ENCODE measurements at places on chromosomes 12 and 14.

GRCh38 chr12:6461401-6462233 lies 8.9 kb downstream of the VAMP1 start:
- peak; percentile 66 for DNase-seq

DNA sequence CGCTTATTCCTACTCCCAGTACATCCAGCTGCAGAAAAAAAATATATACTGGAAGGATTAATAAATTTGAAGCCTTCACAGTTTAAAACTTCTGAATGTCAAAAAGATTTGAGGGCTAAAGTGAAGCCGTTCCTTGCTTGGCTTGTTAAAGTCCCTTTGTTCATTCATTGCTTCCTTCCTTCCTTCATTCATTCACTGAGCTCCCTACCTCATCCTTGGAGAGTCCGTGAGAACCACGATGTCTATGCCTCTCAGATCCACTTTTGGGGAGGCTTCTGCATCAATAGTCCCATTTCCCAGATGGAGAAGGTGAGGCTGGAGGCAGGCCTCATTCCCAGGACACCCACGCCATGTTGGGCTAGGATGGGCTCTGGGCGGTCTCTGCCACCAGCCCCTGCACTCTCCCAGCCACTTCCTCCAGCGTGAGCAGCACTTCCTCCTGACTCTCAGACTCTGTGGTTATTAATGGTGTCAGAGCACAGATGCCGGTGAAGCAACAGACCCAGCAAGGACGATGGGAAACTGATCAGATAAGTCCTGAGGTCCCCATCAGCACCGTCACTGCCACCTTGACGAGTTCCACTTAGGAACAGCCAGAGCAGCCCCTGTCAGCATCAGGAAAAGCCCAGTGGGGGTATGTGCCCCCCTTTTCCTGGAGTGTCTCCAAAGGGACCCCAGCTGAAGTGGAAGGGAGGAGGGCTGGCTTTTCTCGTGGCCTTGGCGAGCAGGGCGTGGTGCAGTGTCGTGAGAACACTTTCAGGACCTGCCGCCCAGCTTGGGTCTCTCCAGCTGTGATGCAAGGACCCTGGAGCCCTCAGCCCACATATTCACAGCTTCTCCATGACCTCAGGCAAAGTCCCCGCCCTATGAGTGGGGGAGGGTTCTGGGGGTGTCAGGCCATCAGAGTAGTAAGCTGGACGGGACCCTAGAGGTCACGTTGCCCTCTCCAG lies 21.2 kb downstream of the ASB2 start:
- peak; percentile 17 for DNase-seq

- no peak for DNase-seq
Measured at GRCh38 chr14:30355431-30355913, 203.5 kb upstream of the G2E3 start.

GRCh38 chr12:1716215-1716862 lies 25.5 kb downstream of the ADIPOR2 start:
- no peak for DNase-seq

DNA sequence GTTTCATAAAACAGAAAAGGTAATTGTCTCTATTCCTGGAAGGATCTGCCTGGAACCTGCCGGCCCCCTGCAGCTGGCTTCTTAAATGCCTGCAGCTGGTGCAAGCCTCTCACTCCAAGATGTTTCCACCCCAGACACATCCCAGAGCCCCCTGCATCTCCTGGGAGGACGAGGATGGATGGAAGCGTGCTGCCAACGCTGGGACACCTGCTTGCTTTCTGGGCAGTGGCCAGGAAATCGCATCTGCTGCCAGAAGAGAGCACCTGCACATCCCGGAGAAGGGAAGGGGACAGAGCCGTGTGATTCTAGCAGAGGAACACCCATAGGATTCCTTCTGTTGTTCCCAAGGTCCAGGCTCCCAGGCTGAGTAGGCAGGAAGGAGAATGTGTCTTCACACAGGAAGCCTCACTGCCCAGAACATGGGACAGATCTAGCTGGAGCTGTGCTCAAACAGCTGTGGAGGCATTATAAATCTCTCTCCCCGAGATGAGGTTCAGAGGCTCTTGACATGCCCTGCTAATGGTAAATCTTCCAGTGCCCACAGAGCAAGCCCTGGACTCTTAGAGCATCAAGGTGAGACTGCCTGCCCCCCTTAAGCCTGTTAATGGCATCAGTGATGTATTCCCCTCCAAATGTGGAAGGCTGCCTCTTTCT lies 138.8 kb upstream of the MAP1LC3B2 start:
- no peak for DNase-seq

- DNase-seq = no peak
Measured at GRCh38 chr14:98956181-98956580, 315.8 kb downstream of the BCL11B start.

- no peak for DNase-seq
Measured at GRCh38 chr14:90938615-90939014, 121.8 kb downstream of the RPS6KA5 start.

DNA sequence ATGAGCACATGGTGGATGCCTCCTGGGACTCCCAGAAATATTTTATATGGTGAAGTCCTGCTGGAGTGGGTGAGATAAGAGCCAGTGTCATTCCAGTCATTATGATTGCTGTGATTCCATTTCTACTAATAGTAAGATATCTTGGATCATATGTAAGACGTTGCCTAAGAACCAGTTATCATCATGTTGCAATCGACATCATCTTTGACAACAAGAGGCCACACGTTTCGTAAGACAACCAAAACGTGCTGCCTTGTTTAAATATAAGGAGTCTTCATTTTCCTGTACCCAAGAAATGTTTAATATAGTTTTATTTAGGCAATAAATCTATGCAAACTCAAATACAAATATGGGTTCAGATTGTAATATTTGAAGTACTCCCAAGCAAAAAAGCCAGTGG lies 58.4 kb downstream of the SPTSSA start:
- no peak for DNase-seq

- no peak for DNase-seq
Measured at GRCh38 chr12:55823419-55823818, 5.6 kb downstream of the ORMDL2 start.

- DNase-seq = no peak
Measured at GRCh38 chr14:101032433-101032832, 128.9 kb upstream of the RTL1 start.

- DNase-seq = no peak
Measured at GRCh38 chr12:118984161-118984943, 3.0 kb downstream of the SRRM4 start.

- DNase-seq = no peak
Measured at GRCh38 chr12:88572781-88573549, 7.3 kb downstream of the KITLG start.

DNA sequence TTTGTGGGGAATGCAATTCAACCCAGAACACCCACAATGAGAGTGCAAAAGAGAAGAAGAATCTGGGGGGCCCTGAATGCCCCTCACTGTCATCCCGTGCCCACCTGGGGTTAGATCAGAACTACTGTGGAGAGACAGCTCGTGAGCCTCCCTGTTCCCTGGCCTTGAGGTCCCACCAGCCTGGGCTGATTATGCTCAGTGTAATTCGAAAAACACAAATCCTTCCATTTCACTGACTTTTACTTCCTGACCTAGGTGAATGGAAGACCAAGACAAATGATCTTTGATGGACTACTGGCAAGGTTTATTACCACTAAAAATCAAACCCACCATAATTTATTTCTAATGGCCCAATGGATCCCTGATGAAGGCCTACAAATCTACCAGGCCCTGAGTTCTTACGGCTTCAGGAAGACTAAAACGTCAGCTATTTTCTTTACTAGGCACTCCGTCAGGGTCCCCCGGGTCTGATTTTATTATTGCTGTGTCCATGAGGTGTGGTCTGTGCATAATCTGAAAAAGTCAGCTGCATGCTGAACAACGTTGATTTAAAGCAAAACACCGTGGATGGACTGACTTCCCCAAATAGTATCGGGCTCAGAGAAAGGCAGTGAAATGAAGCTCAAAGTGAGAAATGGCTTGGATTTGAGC lies 44.9 kb upstream of the RMST start:
- no peak for DNase-seq

DNA sequence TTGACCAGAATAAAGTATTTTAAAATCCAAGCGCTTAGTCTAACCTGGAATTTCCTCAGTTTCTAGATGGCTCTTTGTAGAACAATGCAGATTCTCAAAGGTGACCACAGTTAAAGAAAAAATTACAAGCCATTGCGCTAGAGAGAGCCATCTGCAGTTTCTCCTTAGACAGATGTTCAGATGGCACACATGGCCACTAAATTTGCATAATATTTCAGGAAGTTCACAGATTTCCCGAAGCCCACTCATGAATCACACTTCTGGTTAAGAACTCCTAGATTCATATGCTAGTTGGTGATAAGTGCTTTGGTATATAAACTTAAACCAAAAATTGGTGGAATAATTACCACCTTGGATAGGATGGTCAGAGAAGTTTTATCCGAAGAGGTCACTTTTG lies 749 bp downstream of the AKAP3 start:
- no peak for DNase-seq

DNA sequence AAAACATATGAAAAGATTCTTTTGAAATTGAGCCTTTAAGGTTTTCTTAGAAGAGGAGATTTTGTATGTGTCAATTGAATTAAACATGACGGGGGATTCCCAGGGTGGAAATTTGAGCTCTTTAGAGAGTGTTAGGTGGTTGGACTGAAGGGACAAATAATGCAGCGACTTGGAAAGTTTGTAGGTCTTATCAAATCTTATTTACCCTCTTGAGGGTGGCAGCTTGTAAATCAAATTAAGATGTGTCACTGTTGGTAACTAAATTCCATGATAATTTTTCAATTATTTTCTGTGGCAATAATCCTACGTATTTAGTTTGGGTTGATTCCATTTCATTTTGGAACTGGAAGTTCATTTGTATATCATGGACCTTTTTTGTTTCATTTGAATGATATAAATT lies 33.7 kb upstream of the LRIG3 start:
- no peak for DNase-seq

DNA sequence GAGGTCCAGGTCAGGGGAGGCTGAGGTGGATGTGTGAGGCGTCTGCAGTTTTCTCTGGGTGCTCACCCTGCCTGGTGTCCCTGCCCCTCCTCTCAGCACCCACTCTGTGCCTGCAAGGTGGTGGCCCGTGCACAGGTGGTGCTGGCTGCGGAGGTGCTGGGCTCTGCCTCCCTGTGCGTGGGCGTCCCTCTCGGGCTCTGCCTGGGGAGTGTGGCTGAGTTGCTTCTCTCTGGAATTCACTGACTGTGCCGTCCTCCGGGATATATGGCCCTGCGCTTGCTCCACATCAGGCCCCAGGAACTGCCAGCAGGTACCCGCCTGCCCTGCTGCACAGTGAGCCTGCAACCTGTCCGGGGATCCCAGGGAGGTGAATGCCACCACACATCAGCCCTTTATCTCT lies 379.1 kb downstream of the TMEM121 start:
- DNase-seq = no peak

GRCh38 chr12:4133636-4134447 lies 139.7 kb upstream of the CCND2 start:
- no peak for DNase-seq

DNA sequence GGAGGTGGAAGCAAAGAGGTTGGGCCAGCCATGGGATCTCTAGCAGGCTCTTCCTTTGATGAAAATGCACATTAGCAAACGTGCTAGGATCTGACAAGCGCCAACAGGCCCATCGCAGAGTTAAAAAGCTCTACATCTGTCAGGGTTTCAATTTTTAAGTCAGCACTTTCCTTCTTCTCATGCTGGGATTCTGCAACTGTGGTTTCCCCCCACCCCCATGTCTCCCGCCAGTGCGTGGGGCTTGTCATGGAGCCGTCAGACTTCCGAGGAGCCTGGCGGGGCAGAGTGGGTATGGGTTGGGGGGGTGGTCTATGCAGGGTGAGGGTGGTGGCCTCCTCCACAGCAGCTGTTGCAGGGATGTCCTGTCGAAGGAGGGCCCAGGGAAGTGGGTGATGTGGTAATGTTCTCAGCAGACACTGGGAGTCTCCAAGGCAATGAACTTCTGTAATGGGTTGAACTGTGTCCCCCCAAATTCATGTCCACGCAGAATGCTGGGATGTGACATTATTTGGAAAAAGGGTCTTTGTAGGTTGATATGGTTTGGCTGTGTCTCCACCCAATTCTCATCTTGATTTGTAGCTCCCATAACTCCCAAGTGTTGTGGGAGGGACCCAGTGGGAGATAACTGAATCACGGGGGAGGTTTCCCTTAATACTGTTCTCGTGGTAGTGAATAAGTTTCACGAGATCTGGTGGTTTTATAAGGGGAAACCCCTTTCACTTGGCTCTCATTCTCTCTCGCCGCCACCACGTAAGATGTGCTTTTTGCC lies 115.2 kb upstream of the MAP1LC3B2 start:
- no peak for DNase-seq

GRCh38 chr12:14394317-14395073 lies 29.0 kb downstream of the ATF7IP start:
- DNase-seq = no peak

DNA sequence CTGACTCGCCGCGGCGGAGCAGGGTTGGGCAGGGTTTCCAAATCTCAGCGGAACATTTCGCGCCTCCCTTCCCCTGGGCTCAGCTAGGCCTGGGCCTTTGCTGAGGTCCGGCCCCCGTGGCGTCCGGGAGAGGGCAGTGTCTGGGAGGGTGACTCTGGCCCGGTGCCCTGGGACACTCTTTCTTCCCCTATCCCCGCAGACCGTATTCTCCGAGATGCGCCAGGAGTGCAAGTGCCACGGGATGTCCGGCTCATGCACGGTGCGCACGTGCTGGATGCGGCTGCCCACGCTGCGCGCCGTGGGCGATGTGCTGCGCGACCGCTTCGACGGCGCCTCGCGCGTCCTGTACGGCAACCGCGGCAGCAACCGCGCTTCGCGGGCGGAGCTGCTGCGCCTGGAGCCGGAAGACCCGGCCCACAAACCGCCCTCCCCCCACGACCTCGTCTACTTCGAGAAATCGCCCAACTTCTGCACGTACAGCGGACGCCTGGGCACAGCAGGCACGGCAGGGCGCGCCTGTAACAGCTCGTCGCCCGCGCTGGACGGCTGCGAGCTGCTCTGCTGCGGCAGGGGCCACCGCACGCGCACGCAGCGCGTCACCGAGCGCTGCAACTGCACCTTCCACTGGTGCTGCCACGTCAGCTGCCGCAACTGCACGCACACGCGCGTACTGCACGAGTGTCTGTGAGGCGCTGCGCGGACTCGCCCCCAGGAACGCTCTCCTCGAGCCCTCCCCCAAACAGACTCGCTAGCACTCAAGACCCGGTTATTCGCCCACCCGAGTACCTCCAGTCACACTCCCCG lies 3.0 kb downstream of the WNT1 start:
- no peak for DNase-seq

GRCh38 chr12:31407562-31407961 lies 81.6 kb upstream of the SINHCAF start:
- DNase-seq = no peak

- no peak for DNase-seq
Measured at GRCh38 chr14:22512106-22512814, 76.8 kb downstream of the DAD1 start.

DNA sequence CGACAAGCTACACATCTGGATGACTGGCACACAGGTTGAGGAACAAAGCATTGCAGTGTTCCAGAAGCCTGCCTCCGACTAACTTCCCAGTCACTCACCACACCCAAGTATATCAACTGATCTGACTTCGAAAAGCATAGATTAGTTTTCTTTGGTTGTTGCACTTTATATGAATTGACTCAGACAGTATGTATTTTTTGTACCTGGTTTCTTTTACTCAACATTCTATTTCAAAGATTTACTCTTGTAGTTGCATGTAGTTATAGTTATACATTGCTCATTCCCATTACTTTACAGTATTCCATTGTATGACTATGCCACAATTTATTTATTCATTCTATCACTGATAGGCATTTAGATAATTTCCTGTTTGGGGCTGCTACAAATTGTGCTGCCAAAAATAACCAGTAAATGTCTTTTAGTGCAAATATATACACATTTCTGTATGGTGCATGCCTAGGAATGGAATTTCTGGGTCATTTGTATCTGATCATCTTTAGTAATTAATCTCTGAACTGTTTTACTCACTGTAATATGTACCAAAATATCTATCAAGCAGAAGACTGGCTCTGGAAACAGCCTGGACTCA lies 17.8 kb downstream of the PLCZ1 start:
- no peak for DNase-seq

Data from activated CD4-positive, CD25-positive, alpha-beta regulatory T cell (primary cell).